ENCODE measurements at places on chromosomes 11 and 22.

- peak; percentile 92 for DNase-seq
Measured at GRCh38 chr11:61971248-61972111, 4.0 kb upstream of the FTH1 start.

GRCh38 chr11:128294001-128294670 is 293.2 kb downstream of the ETS1 start:
- no peak for DNase-seq

DNA sequence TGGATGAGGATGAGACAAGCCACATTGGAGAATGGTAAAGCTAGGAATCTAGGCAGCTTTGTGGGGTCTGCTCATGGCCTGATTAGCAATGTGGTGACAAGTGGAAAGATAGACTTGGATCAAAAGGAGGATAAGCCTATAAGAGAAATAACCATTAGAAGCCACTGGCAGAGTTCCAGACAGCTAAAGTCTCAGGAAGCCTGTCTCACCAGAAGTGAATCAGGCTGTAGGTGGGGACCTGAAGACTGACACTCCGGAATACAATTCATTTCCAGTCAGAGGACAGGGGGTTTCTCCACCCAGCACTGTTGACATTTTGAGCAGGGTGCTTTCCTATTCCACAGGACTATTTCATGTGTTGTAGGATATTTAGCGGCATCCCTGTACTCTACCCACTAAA is 129.7 kb downstream of the ARHGAP42 start:
- DNase-seq: no peak

GRCh38 chr11:23181022-23181807 is 320.9 kb upstream of the CCDC179 start:
- DNase-seq: no peak

- DNase-seq: no peak
Measured at GRCh38 chr11:69380451-69380901, 86.5 kb downstream of the MYEOV start.

GRCh38 chr11:69546735-69547370 is 65.4 kb downstream of the LINC01488 start:
- DNase-seq: peak; percentile 22

- DNase-seq: peak; percentile 55
Measured at GRCh38 chr11:61814247-61814957, 2.4 kb downstream of the FADS1 start.

GRCh38 chr11:102007567-102008437 is 39.4 kb upstream of the CFAP300 start:
- DNase-seq: peak; percentile 25

DNA sequence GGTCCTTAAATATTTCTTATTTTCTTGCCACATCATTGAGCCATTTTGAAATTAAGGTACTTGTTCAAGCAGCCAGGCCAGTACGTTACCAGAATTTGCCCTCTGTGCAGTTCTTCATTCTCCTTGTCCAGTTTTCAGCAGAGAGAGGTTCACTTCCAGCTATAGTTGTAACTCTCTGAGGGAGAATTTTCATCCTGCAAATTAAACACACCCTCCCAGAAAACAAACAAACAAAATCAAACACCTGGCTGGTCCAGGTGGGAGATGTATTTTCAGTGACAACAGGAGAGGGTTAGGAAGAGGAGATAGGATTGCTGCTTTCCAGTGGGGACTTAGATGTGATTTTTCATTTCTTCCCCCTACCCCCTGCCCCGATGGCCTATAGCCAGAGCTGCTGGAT is 45.0 kb downstream of the LHFPL7 start:
- no peak for DNase-seq

DNA sequence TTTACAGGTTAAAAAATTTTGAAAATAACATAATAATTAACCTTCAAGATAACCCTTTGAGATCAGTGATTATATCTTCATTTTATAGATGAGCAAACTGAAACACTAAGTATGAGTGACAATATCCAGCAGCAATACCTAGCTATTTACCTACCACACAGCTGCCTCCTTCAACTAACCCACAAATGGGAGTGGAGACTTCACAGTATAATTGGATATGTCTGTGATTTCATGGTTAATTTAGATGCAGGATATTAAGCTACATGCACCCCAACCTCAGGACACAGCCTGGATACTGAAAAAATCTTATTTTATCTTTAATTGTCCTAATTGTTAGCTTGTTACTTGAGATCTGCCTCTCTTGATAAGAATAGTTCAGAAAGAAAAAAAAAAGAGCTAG is 297.2 kb upstream of the ANO5 start:
- DNase-seq: no peak

- peak; percentile 47 for DNase-seq
Measured at GRCh38 chr11:67666303-67666645, 8.1 kb downstream of the ALDH3B2 start.

DNA sequence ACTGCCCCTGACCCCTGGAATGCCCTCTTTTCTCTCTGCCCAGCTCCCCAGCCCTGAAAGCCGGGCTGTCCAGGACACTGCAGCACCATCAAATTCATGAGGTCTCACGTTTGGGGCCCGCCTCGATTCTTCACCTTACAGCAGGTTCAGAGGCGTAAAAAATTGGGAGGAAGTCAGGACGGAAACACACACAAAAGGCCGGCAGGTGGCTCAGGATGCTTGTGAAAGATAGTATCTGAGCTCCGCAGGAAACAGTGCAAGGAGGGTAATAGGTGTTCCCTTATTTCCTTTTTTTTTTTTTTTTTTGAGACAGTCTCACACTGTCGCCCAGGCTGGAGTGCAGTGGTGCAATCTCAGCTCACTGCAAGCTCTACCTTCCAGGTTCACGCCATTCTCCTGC is 4.1 kb downstream of the RFPL2 start:
- no peak for DNase-seq

GRCh38 chr22:33357981-33358399 is 299.8 kb upstream of the SYN3 start:
- DNase-seq: no peak

- DNase-seq: no peak
Measured at GRCh38 chr22:20946080-20946986, 20.7 kb upstream of the AIFM3 start.

GRCh38 chr11:35139722-35140282 is 831 bp downstream of the CD44 start:
- no peak for DNase-seq

DNA sequence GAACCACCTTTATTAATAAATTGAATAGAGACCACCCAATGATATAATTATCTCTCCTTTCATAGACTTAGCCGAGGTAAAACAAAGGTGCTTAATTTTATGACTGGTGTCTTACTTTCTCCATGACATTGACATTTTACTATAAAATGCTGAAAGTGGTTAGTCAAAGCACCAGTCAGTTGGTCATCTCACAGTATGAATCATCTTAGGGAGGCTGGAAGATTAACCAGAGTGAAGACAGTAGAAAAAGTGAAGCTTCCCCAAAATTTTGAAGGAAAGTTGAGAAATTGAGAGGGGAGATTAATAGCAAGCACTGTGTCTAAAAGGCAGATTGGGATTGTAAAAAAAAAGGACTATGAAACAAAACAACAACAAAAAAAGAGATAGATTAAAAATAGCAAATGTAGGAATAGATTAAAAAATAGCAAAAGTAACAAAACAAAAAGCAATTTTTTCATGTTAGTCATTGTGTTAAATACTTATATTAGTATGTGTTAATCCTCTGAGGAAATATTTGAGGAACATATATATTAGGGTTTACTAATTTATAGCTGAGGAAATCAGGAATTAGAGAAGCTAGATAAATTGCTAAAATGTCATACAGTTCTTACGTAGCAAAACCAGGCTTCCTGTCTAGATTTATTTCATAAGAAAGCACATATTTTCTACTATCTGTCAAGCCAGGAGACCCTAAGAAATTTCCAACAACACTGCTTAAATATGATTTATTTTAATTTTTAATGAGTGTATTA is 557.3 kb upstream of the ANO5 start:
- no peak for DNase-seq

DNA sequence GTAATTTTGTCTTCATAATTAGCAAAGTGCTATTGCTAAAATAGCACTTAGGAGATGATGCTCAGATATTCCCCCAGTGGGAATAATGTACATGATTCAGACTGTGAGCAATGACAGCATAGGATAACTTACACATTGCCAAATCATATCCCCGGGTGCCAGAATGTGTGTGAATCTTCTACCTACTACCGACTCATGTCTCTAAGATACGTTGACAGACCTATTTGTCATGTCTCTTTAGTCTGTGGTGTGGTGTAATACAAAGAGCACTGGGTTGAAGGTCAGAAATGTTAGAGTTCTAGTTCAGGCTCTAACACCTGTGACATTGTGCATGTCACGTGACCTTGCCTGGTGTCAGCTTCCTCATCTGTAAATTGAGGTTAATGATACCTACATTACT is 31.0 kb upstream of the PICALM start:
- DNase-seq: no peak

GRCh38 chr11:130216221-130216550 is 56.6 kb downstream of the ST14 start:
- DNase-seq: no peak

DNA sequence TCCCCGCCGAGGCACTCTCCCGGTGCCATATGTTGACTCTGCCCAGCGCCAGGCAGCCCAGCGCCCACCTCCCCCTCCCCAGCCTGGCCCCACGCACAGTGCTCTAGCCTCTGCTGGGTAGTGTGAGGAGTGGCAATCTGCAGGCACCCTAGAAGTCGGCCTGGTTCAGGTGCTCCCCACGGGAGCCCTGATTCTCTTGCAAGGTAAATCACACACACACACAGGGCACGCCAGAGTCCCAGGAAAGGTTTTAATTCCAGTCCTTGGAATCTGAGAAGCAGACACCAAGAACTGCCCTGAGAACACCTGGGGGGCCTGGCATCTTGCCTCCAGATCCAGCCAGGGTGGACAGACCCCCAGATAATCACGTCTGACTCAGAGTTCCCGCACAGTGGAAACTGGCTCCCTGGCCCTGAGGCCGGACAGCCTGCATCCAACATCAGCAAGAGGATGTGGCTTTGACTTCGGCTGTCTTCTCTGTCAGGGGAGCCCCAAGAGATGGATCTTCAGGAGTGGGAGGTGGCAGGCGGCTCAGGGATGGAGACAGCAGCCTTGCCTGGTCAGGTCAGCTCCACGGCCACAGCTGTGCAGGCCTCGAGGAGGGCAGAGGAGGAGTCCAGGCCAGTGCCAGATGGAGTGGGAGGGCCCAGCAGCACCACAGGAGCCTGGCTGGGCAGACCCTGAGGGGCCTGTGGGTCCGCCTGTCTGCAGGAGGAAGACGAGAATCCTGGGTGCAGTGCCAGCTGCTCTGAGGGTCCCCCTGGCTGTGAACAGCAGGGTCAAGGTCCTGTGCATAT is 1.1 kb upstream of the RIN1 start:
- no peak for DNase-seq

DNA sequence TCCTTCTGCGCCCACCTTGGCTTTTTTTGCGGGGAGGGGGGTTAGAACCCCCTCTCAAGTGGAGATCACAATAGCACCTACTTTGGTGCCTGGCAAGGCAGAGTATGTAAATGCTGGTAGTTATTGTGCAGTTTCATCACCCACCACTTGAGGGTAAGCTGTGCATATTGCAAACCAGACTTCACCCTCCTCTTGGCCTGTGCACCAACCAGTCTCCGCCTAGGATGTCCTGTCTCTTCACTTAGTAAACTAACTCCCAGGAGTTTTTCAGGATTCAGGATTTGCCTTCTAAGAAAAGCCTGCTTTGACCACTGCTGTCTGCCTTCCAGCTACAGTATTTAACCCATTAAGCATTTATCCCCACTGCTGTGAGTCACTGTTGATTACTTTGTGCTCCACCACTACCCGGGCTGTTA is 2.0 kb upstream of the UBXN1 start:
- DNase-seq: peak; percentile 62

GRCh38 chr11:57403802-57404147 is 13.3 kb upstream of the PRG2 start:
- DNase-seq: no peak

GRCh38 chr22:24186892-24187670 is 5.8 kb downstream of the SUSD2 start:
- DNase-seq: peak; percentile 48

DNA sequence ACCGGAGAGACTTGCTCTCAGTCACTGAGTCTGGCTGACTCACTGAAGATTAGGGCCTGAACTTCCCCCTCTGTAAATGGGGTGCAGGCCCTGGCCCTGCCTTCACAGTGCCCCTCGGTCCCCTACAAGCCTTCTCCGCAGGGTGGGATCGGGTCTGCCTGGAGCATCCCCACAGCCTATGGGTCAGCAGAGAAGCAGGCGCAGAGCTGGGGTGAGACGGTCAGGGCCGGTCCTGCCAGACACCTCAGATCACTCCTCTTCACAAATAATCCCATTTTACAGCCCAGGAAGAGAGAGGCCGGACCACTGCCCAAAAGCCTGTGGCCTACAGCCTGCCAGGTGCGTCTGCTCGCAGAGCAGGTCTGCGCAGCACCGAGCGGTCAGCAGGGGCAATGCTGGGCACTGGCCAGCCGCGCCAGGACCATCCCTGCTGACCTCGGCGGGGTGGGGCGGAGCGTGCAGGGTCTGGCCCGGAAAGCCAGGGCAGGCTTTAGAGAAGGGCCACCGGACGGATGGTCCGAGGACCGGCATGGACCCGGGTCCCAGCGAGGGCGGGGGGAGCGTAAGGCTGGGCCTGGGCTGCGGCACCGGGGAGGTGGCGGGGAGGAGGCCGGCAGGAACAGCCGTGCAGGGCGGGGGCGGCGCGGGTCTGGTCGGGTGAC is 522 bp upstream of the SEPTIN5 start:
- peak; percentile 91 for DNase-seq

DNA sequence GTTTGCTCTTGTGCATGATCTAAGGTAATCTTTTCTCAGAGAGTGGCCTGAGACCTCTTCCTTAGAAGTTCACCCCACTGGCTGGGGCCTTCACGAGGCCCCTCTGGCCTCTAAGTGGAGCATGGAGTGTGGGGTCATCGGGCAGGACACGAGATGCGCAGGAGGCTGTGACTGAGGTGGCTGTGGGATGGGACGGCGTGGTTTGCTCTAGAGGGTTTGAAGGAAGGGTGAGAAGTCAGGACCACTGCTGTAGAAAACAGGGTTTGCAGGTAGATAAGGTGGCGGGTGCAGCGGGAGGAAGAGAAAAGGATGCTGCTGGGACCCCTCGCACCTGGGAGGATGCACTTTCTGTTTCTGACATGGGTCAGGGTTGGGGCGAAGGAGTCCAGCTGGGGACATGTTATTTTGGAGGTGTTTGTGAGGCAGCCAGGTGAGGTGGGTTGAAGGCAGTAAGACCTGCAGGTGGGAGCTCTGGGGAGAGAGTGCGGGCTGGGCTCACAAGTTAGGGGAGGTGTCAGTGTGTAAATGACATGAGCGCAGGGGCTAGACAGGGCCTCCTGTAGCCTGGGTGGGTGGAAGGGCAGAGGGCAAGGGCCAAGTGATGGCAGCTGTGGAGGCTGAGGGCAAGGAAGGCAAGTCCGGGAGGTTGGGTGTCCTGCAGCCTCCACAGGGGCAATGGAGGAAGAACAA is 62.5 kb downstream of the KCNQ1 start:
- DNase-seq: peak; percentile 10

- peak; percentile 89 for DNase-seq
Measured at GRCh38 chr22:24424001-24424900, 3.1 kb upstream of the ADORA2A start.

DNA sequence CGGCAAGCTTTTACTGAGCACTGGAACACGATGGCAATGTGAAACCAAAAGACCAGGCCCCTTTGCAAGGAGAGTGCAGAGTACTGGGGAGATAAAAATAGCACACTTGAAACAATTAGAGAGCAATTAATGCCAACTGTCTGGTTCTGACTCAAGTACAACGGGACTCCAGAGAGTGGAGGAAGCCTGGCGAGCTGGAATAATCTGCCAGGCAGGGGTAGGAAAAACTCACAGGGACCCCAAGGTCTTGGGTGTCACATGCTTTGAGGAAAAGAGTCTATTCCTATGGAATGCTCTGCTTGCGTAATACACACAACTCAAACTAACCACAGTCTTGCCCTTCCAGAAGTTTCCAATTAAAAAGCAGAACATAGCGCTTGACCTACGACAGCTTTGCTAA is 113.0 kb upstream of the CLMP start:
- no peak for DNase-seq

- no peak for DNase-seq
Measured at GRCh38 chr11:86952221-86952875, 2.8 kb downstream of the FZD4 start.
